T47D (cell line): ENCODE measurements at places on chromosomes 12 and 14.
A peak's percentile ranks its signal among the peaks of the same experiment; 100 is the strongest.

GRCh38 chr12:79194595-79194994, 330.0 kb downstream of the SYT1 start:
- DNase-seq = no peak

DNA sequence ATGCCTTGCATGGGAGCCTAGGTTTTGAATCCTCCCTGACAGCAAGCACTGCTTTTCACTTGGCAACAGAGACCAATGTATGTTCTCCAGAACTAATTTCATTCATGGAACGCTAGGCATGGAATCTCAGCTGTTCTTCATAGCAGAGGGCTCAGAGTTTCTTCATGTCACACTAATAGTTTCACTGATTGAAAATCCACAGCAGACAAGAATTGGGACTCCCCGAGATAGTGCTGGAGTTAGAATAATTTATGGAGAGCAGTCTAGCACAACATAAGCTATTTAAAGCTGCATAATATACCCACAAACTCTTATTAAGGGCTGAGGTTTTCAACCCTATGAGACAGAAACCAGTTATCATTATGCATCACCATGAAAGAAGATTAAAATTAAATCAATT, 342.5 kb downstream of the TMEM132D start:
- no peak for DNase-seq

GRCh38 chr14:91753501-91754128, 21.7 kb upstream of the CATSPERB start:
- DNase-seq = no peak

- DNase-seq = no peak
These were observed 128.2 kb upstream of the NOS1 start for GRCh38 chr12:117489671-117490070.

- DNase-seq = no peak
These were observed 127.5 kb upstream of the RMST start for GRCh38 chr12:97335115-97335514.

DNA sequence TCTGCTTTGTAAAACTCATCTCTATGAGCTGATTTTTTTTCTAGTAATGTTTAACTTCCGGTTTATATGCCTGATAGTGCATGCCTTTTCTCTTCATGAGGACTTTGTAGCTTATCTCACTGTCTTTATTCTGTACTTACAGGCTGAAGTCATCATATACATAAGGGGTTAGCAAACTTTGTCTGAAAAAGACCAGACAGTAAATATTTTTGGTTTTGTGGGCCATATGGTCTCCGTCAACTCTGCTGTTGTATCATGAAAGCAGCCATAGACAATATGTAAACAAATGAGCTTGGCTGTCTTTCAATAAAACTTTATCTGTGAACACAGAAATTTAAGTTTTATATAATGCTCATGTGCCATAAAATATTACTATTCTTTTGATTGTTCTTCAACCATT, 172.1 kb downstream of the GXYLT1 start:
- no peak for DNase-seq

DNA sequence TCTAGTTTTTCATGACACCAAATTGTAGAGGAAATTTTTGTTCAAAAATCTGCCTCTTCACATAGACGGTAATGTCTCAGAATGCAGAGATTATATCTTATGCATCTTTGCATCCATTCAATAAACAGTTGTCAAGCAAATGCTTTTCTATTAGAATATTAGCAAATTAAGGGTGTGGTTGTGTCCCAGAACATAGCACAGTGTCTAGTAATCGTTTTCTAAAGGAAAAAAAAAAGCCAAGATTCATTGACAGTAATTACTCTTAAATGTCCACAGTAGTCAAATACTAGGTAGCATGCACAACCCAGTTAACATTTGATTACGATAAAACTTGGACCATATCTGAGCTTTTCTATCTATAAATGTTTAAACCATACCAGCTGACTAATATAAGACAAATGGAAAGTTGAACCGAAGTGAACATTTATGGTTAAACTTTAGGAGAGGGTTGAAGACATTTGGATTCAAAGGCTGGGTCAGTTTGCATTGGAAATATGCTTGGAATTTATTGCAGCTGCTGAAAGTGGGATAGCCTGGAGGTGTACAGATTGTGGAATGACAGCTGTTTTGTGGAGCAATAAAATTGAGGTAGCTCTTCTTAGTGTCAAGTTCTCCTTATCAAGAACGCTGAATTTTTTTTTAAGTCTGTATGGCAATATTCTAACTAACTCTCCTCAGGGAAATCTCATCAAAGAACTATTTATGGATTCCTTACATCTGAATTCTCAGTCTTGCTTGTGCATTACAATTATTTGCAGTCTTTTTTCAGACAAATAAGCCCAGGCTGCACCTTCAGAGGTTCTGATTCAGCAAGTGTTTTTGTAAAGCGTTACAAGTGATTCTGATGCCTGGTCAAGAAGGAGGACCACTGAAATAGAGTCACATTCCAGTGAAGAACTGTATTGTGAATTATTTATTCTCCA, 66.7 kb upstream of the ATP2B1 start:
- DNase-seq = peak; percentile 51
